ENCODE measurements at places on chromosomes 12 and 14. TPM values are rescaled to one million over a fixed set of nuclear protein-coding genes. Genes with fewer than 3 reads are reported as not detected.

Gene RASAL1
- 0.27 TPM for total RNA-seq

Gene RHEBL1
- total RNA-seq = 4.4 TPM

Gene IGF1
- not detected for total RNA-seq

Gene EIF2B1
- 38.0 TPM for total RNA-seq

Gene FIGNL2
- 0.21 TPM for total RNA-seq

Gene SERPINA3
- 12.6 TPM for total RNA-seq

Gene SMIM41
- total RNA-seq = not detected

Gene CAPZA3
- total RNA-seq = not detected

Gene PTPRR
- 0.27 TPM for total RNA-seq

Gene BIN2
- 0.20 TPM for total RNA-seq

Gene GLI1
- 4.5 TPM for total RNA-seq

Gene MMP14
- total RNA-seq = 0.52 TPM

Gene LUM
- total RNA-seq = 0.29 TPM

Gene KRT3
- 0.06 TPM for total RNA-seq

Gene LRFN5
- total RNA-seq = not detected

Gene TIGAR
- total RNA-seq = 50.2 TPM

Gene TMEM229B
- total RNA-seq = 0.24 TPM

Gene PAH
- total RNA-seq = not detected

Gene CD163L1
- total RNA-seq = 0.23 TPM

Gene GPR137C
- 0.06 TPM for total RNA-seq

Gene C12orf50
- total RNA-seq = not detected

Gene OASL
- 1.7 TPM for total RNA-seq

Gene LAG3
- total RNA-seq = 0.90 TPM

Gene RBM19
- 20.5 TPM for total RNA-seq

Gene FSCB
- not detected for total RNA-seq

Gene KERA
- not detected for total RNA-seq

Gene TROAP
- total RNA-seq = 78.4 TPM

Gene MANSC4
- not detected for total RNA-seq

Gene TMEM121
- total RNA-seq = 7.9 TPM

Gene MFAP5
- 0.37 TPM for total RNA-seq

Gene MUCL1
- total RNA-seq = not detected

Gene CACNA2D4
- total RNA-seq = not detected
